Amniotic stem cell (primary cell): ENCODE measurements at places on chromosomes 16 and 17.

DNA sequence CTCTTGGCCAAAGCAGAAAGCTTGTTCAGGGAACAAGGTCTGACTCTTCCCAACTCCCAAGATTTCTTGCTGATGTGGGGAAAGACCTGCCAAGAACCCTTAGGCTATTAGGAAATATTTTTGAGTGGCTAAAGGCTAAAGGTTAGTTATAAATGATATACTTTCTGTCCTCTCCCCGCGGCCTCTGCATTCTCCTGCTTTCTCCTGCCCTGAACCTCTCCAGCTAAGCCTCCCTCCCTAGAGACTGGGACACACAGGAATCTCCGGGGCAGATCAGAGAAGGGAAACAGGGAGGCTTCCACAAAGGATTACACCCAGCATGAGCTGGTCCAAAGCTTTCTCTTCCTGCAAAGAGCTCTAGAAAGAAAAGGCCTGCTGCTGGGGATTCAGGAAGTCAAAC is 2.3 kb downstream of the SLC43A2 start:
- no peak for DNase-seq

GRCh38 chr17:81687770-81688541 is 4.1 kb downstream of the HGS start:
- no peak for DNase-seq

DNA sequence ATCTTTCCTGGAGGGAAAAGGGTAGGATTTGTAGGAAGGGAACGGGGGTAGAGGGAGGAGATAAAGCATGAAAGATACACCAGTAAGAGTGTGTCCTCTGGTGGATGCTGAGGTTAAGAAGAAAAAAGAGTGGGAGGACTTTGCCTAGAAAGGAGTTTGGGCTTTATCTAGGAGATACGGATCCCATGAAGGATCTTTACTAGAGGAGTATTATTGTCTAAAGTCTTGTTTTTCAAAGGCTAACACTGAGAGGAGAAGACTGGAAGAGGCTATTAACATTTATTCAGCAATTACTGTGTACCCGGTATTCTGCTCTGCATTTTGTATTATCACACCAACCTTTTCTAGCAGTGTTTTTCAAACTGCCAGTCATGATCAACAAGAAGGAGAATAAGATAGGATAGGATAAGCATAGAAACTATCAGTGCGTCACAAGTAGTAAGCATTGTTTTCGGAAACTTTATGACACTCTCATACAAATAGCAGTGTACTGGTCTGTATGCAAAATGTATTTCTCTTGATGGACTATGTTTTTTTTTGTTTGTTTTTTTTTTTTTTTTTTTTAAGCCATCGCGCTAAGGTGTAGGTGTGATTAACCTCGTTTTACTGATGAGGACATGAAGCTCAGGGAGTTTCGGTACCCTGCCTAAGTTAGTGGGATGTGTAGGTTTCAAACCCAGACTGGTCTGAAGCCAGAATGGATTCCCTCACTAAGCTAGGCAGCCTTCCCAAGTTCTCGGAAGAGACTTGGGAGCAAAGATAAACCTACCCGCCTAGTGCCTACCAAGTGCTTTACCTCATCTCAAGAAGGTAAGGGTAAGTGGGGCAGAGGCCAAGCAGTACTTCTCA is 1.3 kb upstream of the SP2 start:
- no peak for DNase-seq

GRCh38 chr16:28208824-28209223 is 2.9 kb downstream of the XPO6 start:
- no peak for DNase-seq

DNA sequence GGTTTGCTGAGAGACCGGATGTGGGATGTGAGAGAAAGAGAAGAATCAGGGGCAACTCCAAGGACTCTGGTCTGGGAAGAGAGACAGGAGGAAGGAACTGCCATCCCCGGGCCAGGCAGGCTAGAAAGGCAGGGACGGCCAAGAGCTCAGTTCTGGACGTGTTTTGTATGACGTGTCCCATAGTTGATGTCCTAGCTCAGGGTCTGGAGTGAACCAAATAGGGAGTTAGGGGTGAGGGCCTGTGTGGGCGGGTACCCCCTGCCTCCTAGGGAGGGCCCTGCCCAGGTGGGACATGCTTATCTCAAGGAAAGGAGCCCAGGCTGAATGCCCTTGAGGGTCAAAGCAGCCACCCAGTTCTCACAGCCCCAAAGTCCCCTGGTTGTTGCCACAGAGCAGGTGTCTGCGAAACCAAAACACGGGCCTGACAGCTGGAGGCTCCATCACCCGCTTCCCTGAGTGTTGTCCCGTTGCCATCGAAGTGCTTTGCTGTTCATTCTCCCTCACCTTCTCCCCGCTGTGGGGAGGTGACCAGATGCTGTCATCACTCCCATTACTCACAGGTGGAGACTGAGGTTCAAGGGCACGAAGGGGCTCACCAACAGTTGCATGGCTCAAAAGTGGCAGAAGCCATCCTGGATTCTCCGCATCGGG is 7.5 kb downstream of the ABCC3 start:
- DNase-seq = no peak

GRCh38 chr16:72961115-72961832 is 86.7 kb downstream of the ZFHX3 start:
- no peak for DNase-seq

- no peak for DNase-seq
These were observed 150.6 kb downstream of the MAF start for GRCh38 chr16:79449900-79450299.

DNA sequence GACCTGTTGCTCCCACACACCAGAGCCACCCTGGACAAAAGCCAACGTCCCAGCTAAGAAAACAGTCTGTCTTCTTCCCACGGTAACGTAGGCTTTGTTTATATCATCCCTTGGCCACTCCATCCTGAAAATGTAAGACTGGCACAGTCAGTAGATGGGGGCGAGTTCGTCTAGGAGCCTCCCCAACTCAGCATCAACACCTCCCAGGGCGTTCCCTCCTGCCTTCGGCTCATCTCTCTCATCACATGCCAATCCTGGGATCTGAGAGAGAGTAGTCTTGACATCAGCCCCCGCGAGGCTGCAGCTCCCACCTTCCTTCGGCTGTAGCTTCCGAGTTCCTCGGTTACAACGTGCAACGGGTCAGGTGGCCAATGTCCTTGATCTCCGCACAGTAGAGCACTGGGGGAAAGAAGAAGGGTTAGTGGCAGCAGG is 894 bp downstream of the RNF227 start:
- no peak for DNase-seq

DNA sequence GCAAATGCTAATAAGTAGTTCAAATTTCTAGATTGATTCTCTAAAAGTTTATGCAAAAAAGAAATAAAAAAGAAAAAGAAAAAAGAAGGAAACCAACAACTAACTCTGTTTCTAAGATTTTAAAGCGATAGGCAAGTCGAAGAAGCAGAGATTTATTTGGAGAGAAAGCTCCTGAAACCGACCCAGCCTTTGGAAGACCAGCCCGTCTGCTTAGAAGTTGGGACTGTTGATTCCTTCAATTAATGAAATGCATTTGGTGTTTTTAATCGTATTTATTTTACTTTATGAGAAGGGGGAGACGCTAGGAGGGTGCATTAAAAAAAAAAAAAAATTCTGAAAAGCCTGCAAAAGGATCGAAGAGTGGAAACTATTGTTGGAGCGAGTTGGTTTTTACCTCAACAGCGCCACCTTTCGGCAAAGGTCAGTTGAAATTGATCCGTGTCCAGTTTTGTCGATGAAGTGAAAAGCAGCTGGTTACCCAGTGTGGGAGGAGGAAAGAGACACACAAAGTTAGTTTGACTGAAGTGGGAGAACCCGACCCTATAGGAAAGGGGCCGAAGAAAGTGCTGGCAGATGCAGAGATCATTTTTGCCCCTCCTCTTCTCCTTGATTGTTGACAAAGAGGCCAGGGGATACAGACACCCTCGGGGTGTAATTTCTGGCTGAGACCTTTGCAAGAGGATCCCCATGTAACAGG is 1.5 kb upstream of the MAF start:
- DNase-seq = no peak

GRCh38 chr16:3122926-3123570 is 10.7 kb downstream of the ZNF205 start:
- no peak for DNase-seq

DNA sequence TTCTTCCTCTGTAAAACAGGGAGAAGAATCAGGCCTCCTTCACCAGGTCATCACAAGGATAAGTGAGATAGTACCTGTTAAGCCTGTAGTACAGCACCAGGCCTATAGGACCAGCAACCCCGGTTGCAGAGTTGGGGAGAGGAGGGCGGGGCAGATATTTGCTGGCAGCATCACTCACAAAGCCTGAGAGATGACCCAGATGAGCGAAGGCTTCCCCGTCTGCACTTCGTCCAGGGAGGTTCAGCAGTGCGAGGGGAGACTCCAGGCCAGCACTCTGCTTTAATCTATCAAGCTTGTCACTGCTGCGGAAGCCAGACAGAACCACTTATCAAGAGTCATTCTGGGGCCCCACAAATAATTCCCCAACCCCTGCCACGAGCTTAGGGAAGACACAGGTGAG is 15.8 kb upstream of the RBBP6 start:
- no peak for DNase-seq

GRCh38 chr17:48486557-48486956 is 44.3 kb downstream of the HOXB1 start:
- DNase-seq = peak; percentile 82

GRCh38 chr16:25709213-25709612 is 17.5 kb downstream of the HS3ST4 start:
- no peak for DNase-seq

DNA sequence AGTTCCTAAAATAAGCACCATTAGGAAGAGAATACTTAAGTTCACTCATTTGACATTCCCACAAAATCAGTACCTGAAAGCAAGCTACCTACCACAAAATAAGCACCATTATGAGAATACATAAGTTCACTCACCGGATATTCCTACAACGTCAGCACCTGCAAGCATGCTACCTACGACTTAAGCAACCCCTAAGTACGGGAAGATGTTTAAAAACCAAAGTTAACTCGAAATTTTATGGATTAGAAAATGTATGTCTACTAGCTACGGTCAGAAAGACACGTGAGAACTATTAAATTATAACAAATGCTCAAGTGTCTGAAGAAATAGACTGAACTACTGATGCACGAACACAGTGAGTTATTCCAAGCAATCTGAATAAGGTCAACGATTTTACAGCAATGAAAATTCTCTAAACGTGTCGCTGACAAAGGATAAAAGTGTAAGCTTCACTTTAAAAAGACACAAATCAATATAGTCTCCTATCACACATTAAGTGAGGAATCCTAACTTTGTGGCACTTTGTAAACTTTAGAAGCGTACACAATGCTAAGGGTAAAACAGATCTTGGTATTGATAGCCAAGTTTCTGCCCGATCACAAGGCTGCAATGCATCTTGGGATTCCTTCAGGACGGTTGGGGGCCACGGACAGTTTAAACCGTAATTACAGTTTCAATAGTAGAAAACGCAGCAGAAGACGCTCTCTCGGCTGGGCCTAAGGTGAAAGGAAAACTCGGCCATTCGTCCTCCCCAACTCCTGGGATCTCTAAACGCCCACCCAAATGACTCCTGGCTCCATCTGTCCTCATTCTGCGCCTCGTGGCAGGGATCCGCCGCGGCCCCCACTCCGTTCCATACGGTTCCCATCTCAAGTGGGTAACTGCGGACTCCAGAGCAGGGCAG is 1.3 kb downstream of the GSPT1 start:
- no peak for DNase-seq

DNA sequence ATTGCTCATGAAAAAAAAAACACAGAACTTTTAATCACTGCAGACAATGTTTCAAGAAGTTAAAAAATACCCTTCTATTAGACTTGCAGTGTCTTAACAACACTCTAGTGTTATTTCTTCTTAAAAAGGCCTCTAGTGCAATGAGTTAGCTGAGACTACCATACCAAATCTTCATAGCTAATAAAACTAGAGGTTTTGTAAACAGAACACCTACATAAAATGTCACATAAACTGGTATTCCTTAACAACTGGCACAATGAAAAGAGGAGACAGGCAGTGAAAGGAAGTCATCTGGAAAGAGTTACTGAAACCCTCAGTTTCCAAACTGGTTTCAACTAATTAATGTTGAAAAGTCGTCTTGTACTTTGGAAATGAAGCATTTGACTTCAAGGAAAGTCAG is 394.2 kb upstream of the PMFBP1 start:
- no peak for DNase-seq

DNA sequence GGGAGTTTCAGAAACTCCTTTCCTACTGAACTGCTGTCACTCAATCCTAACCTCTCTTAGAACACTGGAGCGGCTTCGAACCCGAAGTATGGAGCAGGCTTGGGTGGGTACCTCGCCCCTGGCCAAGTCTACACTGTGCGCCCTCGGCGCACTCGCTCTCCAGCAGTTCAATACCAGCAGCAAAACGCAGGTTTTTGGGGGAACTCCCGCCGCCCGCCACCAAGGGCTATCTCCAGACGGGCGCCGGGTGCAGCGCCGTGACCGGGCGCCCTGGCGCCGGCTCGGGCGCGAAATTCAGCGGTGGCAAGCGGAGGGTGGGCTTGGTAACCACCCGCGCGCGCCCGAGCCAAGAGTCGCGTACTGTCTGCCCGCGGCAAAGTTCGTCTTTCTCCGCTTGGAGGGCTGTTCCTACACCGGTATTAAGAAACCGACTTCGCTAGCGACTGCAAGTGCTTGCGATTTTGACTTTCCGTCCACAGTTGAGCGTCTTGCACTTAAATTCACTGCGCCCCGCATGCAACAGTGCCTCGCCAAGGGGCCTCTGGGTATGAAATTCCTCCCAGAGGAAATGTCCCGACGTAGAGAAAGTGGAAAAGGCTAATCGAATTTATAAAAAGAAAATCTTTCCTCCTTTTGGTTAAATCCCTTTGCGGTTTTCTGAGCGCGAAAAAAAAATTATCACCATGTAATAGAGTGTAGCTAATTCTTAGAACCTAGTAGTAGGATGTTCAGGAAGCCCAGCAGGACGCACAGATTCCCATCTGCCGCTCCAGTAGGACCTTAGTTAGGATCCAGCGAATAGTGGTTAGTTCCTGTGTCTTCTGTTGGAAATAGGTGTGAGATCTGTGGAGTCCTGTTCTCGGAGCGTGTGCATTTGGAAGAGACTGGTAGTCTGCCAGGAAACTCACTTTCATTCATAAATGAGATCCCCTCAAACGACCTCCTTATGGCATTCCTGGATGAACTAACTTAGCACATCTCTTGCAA is 5.0 kb upstream of the SALL1 start:
- DNase-seq = no peak

DNA sequence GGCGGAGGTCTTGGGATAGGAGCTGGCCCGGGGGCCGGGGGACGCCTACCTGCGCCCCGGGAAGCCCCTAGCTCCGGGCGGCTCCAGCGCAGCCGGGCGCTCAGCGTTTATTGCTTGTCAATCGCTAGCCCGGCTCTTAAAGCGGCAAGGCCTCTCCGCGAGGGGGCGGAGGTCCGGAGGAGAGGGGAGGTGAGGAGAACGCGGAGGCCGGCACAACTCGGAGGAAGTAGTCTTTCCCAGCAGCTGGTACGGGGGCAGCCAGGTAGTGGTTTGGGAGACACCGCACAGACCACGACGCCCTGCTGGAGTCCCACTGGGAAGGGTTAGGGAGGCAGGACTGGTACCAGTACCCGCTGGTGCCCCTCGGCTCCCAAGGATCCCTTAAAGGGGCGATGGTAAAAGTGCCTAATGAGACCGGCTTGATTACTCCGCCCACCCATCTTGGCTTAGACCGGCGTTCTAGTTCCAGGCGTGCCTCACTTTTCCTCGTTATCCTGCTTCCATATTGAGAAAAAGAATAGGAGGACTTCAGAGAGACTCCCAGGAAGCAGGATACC is at the start of gene MPP2:
MPP2 (minus strand) TSS at position 112 of the 557 bp plus-strand sequence. CDS start 3,076 bp downstream, outside the sequence.
- peak; percentile 63 for DNase-seq

- no peak for DNase-seq
These were observed 53.1 kb upstream of the TANGO6 start for GRCh38 chr16:68790130-68790761.
